ELR (cell line): ENCODE measurements at places on chromosomes 2 and 18.
A peak's percentile ranks its signal among the peaks of the same experiment; 100 is the strongest.

GRCh38 chr2:113848758-113849415 is 41.0 kb upstream of the ACTR3 start:
- DNase-seq = peak; percentile 88

DNA sequence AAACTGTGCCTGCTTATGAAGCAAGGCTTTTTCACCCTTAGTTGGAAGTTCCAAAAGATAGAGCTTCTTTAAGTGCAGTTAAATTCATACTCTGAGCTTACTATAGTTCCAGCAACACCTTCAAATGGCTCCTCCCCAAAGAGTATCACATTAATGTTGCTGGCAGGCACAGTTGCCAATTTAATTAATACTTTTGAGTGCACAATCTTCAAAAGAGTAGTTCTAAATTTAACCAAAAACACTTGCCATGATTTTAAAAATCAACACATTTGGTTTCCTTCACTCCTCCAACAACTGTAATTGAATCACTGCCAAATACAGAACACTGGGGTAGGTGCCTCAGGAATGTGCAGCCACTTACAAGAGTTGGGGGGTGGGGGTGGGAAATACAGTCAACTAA is 150.6 kb upstream of the UBE2E3 start:
- no peak for DNase-seq

DNA sequence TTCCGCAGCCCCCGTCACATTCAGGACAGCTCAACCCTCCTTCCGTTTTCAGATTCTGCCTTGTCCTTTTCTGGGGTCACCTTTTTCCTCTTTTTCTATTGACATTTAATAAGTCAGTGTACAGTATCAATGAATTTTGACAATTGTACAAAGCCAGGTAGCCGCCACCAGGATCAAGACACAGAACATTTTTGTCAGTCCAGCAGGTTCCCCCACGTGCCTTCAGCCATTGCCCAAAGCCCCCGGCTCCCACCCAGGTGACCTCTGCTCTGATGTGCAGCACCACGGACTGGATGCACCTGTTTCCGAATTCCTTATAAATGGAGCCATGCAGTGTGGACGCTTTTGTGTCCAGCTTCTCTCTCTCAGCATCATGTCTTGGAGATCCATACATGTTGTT is 30.0 kb downstream of the CROCC2 start:
- no peak for DNase-seq

DNA sequence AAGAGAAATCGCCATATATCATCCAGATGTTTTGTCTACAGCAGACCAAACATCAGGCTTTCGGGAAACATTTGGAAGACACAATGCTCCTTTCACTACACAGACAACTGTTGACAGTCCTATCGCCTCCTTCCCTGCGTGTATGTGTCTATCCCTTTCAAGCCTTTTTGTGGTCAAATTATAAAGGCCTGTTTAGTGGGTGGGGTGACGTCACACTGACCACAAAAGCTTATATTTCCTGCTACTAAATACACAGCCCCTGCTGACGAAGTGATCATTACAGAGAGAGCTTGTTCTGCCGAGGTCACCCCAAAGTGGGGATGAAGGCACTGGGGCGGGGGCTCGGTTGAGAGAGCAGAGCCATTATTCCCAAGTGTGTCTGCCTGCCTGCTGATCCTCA is 302.7 kb upstream of the TNP1 start:
- peak; percentile 94 for DNase-seq

DNA sequence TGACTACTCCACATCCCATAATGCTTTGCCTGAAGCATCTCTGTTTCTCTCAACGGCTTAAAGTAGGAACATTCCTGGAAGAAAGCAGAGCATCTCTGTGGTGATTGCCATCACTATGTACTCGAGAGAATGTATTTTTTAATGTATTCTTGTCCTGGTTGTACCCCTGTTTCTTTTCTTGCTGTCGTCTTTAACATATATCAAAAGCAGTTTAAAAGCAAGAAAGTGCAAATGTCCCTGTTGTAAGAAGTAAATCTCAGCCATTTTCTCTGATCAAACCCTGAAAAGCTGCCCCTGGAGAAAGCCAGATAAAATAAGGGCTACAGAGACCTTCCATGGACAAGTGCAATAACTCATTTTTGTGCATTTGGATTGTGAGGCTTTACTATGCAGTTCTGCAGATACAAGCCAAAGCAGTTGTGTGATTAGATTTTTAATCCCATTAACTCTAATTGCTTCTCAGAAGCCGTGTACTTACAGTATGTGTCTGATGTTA is 70.8 kb downstream of the XIRP2 start:
- no peak for DNase-seq

DNA sequence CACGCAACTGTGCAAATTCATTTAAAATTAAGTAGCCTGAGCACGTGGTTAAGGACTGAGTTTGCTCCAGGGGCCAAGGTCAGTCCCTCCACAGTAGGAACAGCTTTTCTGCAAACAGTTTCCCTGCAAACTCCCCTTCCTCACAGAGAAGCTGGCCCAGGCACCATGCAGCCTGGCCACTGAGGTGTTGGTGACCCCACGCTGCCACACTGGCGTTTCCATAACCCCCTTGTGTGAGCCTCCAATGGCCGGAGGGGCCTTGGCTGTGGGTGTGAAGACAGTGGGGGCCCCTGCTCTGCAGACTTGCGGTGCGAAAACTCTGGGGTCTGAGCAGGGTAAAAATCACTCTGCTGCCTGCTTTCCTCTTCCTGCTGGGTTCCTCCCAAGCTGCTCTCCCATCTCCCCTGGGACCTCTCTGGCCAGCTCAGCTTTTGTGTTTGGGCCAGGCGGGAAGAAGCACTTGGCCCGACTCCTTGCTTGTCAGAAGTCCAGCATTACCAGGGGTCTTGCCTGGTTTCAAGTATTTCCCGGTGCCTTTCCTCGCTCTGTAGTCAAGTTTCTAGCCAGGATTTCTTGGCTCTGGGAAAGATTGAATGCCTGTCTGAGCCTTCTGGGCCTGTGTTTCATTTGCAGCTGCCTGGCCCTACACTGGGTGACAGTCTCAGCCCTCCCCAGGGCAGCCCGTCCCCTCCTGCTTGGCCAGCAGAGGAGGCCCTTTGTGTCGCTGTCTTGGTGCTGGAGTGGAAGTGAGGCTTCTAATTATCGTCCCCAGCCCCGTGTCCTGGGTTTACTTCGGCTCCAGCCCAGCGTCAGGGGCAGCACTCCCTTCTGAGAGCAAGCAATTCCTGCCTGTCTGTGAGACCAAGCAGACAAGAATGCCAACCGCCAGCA is 131.4 kb upstream of the SLC1A4 start:
- DNase-seq = no peak

DNA sequence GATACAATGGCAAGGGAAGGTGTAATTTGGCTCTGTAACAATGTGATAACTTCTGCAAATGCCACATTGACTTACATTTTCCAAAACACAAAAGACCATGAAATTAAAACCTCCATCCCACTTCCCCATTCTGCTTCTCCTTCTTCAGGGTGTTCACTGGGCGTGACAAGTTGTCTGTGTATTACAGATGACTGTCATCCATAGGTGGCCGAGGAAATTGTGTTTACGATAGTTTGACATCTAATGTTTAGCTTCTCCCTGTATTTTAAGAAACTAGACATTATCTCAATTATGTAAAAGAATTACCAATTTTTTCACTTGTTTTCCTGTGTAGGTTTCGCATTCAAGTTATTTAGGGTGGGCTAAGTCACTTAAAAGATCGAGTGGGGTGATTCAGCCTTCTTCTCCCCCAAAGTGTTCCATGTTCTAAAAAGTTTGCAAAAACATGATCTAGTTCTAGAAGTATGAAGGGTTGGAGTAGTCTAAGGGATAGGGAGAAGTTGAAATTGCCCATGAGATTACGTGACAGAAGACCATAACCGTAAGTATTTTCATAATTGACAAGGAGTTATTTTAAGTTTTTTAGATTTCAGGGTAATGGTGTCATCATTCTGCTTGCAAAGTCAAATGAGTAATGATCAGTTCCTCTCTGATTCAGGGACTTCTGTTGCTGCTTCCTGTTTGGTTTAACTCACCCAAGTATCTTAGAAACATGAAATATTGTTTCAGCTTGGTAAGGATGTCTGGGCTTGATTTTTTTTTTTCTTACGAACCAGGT is 25.2 kb upstream of the CYTIP start:
- peak; percentile 81 for DNase-seq

GRCh38 chr2:235168174-235168979 is 216.6 kb downstream of the SH3BP4 start:
- DNase-seq = peak; percentile 16

GRCh38 chr2:120228503-120228902 is 5.3 kb upstream of the TMEM185B start:
- no peak for DNase-seq

- DNase-seq = no peak
Observed at GRCh38 chr18:46412916-46413315, 244.1 kb downstream of the LOXHD1 start.

- DNase-seq = peak; percentile 70
Observed at GRCh38 chr18:8480506-8481328, 128.5 kb upstream of the RAB12 start.

- DNase-seq = no peak
Observed at GRCh38 chr2:69509011-69509749, 71.9 kb upstream of the NFU1 start.
